ENCODE measurements at places on chromosomes 16 and 17. TPM values are rescaled to one million over a fixed set of nuclear protein-coding genes. Genes with fewer than 3 reads are reported as not detected.

DNA sequence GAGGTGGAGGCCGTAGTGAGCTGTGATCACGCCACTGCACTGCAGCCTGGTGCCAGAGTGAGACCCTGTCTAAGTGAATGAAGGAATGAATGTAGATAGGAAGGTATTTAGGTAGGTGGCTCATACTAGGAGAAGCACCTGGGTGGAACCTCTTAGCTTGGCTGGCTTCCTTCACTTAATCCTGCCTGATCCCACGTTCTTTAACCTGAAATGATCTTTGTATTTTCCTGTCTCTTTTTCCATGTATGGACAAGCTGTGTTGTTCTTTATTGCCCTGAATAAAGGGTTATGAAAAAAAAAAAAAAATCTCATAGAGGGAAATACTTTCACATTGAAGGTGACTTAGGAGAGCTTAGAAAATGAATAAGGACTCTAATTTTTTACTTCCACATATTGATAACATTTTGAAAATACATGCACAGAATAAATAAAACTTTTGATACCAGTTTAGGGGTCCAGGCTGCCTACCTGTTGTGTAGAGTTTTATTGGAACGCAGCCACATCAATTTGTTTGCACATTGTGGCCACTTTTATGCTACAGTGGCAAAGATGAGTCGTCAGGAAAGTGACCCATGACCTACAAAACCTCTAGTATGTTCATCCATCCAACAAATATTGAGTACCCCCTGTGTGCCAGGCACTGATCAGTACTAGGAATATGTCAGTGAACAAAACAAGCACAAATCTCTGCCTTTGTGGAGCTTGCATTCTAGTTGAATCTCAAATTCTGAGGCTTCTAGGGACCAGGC, 44.6 kb downstream of the VPS35L start:
- DNase-seq, result no peak

GRCh38 chr17:18105595-18105994, 3.0 kb upstream of the MYO15A start:
- DNase-seq, result no peak

GRCh38 chr17:5373112-5373511, 46.4 kb downstream of the NUP88 start:
- no peak for DNase-seq

DNA sequence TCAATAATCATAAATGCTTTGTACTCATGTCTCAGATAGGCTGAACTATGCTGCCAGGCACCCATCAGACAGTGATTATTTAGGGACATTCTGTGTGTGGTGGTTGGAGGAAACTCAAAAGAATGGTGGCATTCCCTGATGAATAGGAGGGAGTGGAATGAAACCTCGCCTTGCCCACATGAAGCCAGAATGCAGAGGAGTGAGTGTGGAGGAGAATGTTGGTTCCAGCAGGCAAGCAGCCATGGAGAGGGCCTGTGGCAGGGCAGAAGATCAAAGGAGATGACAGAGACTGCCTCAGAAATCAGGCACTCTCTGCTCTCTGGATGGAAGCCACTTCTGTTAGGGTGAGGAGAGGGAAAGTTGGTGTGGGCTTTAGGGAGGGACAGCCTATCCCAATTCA, 22.5 kb downstream of the KCTD19 start:
- no peak for DNase-seq

DNA sequence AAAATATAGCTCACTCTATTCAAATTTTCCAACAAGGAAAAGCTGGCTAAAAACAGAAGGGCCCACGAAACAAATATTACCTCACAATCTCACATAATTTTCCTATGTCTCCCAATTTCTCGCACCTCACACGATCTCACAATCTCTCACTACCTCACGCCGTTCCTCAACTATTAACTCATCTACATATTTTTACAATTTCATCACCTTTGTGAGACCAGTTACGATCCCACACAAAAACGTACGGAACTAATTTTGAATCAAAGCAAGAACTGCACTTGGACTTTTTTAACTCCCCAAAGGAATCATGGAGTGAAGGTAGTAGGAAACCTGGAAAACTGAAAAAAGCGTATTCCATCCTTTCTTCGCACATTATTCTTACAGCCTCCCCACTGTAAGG, 1.1 kb downstream of the CBX1 start:
- DNase-seq, result no peak

Gene HASPIN
- total RNA-seq, result 0.26 TPM

Data from adrenal gland (tissue), 19 donors.